ENCODE measurements at places on chromosomes 4 and X.

DNA sequence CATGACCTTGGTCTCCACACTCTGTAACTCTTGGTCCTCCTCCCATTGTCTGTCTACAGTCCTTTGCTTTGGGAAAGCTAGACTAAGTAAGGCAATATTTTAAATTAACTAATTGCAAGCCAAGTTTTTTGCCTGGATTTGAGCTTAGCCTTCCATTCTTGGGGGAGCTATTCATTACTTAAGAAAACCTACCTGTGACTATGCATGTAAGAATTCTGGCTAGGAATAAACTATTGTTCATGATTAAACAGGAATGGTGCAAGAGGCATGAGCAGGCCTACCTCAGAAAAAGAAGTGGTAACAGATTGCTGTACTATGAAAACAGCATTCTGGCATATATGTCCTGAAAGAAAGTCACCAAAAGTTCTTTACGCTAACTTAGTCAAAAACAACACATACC lies 309.4 kb downstream of the MAPK10 start:
- no peak for DNase-seq

- DNase-seq, result no peak
Measured at GRCh38 chr4:2793586-2794485, 951 bp downstream of the SH3BP2 start.

DNA sequence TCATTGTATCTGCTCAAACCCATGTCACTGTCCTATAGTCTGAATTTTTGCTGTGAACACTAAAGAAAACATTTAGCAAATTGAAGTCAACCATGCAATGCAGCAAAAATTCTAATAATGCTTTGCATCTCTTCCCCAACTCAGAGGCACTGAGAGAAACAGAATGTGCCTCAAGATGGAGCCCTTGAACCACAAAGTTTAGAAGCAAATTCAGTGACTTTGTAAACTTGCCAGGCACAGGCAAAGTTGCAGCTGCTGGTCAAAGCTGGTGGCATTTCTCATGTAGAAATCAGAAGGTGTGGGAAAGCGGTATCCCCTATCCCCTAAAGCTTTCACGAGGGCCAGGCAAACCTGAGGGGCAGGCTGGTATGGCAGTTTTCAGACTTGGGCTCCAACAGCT lies 121.7 kb upstream of the DIPK2B start:
- DNase-seq, result peak; percentile 1

DNA sequence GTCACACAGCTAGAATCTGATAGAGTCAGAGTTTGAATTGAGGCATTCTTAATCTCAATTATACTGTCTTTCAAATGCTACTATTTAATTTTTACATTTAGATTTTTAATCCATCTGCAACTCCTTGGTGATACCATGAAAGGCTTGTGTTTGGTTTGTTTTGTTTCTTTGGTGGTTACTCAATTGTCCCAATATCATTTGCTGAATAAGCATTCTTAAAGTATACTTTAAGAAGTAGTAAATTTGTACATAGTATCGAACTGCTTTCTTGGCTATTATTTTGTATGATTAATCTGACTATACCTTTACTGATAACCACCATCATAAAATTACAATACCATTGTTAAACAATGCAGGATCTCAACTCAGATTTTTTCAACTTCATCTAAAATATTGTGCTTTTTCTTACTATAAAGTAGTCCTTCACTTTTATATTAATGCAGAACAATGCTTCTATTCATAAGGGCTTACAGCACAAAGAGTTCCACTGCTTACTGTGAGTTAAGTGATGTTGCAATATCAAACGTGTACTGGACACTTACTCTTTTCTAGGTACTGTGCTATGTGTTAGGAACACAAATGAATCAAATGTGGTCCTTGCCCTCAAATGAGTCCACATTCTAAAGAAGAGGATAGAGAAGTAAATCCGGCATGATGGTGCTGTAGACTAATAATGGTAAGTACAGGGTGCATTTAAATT lies 111.2 kb upstream of the GRIA3 start:
- no peak for DNase-seq

- no peak for DNase-seq
Measured at GRCh38 chrX:154738011-154738738, 12.7 kb downstream of the GAB3 start.

DNA sequence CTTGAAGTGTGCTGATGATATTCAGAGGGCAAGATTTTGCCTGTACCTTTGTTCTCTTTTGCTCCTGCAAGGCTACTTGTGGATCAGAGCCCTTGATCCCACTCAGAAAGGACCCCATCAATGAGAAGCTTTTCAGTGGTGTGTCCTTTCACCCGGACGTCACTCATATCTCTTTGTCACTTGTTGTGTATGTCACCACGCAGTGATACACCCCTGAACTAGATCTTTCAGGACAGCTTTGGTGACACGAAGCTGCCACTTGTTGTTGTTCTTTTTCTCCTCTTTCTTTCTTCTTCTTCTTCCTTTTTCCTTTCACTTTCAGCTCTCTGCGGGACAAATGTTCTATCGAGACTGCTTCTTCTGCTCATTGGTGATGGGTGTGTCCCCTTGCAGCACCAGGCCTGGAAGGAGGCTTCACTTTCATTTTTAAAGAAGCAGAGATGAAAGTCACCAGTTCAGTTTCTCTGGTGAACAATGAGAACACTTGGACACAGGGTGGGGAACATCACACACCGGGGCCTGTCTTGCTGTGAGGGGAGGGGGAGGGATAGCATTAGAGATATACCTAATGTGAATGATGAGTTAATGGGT lies 83.6 kb downstream of the NBDY start:
- peak; percentile 43 for DNase-seq

DNA sequence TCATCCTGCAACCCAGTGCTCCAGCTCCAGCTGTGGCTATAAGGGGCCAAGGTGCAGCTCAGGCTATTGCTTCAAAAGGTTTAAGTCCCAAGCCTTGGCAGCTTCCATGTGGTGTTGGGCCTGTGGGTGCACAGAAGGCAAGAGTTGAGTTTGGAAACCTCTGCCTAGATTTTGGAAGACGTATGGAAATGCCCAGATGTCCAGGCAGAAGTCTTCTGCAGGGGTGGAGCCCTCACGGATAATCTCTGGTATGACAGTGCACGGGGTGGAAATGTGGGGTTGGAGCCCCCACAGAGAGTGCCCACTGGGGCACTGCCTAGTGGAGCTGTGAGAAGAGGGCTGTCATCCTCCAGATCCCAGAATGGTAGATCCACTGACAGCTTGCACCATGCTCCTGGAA lies 44.5 kb downstream of the CYTL1 start:
- no peak for DNase-seq

DNA sequence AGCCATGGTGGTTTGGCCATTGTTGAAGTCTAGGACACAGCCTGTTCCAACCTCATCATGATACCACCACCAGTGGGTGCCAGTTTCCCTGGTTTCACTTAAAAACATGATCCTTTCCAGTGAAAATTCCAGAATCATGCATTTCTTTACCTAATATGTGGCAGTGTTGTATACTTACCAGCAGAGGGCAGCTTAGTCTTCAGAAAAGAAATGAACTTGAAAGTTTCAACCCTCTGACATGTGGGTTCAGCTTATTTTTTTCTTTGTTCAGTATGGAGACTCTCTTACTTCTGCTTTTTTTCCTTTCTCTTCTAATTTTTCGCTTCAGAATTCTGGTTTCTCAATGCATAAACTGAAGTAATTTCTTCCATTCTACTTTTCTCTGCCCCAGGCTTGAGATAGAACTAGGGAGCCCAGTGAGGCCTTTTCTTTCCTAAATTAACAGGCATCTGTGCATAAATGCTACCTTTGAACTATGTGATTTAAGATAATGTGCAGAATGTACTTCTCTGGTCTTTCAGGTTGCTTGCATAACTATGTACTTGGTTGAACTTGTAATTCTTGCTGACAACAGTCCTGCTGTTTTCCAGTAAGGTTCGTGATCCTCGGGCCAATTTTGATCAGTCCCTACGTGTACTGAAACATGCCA lies 10.7 kb downstream of the LIAS start:
- DNase-seq, result peak; percentile 62

- DNase-seq, result no peak
Measured at GRCh38 chrX:153642051-153642654, 4.8 kb upstream of the DUSP9 start.

GRCh38 chrX:75076429-75076828 lies 79.7 kb downstream of the ABCB7 start:
- DNase-seq, result no peak

DNA sequence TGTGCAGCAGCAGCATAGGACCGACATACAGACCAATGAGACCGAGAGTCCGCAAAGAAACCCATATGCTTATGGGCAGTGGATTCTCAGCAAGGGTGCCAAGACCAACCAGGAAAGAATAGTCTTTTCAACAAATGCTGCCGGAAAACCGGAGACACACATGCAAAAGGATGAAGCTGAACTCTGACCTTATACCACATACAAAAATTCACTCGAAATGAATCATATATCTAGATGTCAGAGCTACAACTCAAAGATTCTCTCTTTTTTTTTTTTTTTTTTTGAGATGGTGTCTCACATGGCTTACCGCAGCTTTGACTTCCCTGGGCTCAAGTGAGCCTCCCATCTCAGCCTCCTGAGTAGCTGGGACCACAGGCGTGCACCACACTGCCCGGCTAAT lies 16.0 kb upstream of the MXD4 start:
- DNase-seq, result no peak

- DNase-seq, result no peak
Measured at GRCh38 chrX:38004046-38004445, 2.3 kb upstream of the SYTL5 start.

DNA sequence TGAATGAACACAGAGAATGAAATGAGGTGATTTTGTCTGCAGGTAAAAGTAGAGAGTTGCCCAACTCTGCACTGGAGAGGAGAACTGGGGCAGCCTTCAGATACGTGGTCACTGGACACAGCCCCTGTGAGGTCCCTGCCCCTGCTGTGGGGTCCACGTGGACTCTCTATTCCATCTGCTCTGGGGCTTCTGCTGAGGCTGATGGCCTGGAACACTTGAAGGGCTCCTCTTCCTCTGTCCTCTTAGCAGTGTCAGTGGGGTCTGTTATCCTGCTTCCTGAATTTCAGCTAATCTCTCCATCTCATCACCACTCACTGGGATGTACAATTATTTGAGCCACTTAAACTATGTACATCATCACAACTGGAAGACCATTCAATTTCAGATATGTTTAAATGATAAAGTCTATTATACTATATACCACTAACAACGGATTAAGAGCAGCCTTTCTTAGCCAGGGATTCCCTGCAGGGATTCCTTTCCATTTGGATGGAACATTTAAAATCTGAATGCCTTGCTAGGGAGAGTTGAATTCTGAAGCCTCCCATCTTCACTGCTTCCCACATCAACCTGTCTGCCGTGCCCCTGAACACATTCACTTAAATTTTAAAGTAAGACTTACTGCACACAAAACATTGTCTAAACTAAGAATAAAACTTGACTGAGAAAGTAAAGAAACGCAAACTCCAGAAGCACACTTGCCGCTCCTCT lies 74.0 kb downstream of the CC2D2A start:
- DNase-seq, result no peak

DNA sequence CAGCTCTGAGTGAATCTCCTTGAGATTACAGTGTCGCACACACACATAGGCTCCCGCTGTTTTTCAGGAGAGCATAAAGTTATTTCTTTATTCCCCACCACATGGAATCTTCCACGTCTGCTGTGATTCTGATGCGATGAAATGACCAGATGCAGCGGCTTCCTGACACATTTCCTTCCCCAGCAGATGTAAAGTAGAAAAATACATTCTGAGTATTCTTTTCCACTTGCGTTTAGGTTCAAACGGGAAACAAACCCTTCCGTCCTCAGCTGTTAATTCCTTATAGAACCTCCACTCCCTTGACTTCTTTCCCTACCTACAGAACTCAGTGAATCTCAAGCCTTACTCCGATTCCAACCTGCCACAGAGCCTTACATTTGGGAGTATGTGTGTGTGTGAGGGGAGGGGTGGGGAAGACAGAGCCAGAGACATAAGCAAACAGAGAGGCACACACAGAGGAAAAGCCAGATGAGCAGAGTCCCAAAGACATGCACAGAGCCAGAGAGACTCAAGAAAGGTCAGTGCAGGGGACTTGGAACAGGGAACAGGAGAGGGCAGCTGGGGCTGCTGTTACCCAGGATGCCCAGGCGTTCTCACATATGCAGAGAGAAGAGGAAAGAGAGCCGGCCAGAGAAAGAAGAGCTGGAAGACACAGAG lies 47.3 kb downstream of the SETD7 start:
- DNase-seq, result no peak

GRCh38 chrX:49308604-49309269 lies 5.3 kb downstream of the GAGE10 start:
- no peak for DNase-seq

DNA sequence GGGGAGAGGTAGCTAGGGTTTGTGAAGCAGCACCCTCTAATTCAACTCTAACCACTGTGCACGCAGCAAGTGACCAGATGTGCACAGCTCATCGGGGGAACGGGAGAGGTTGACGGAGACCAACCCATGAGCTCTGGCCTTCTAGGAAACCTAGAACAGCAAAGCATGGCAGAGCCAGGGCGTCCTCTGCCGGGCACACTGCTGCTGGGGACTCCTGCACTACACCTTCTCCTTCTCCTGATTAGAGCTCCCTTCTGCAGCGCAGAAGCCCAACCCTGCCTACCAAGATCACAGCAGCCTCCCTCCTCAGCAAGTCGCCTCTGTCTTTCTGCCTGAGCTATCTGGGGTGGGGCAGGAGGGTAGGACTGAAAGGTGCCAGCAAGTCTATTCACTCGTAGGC lies 252.3 kb upstream of the PSAPL1 start:
- DNase-seq, result no peak

DNA sequence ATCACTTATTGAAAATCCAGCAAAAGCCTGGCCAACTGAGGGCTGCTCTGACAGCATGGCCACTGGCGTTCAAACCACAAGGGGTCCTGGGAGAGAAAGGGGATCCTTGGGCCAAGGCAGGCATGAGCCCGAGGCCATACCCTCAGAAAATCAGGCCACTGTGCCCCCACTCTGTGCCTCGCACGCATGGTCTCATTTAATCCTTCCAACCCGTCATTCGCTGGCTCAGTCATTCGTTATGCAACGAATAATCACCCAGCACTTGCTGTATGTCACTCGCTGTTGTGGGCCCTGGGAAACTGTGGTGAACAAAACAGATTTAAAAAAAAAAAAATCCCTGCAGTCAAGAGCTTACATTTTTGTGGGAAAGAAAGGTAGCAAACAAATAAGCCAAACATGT lies 112.7 kb downstream of the BCOR start:
- DNase-seq, result no peak

DNA sequence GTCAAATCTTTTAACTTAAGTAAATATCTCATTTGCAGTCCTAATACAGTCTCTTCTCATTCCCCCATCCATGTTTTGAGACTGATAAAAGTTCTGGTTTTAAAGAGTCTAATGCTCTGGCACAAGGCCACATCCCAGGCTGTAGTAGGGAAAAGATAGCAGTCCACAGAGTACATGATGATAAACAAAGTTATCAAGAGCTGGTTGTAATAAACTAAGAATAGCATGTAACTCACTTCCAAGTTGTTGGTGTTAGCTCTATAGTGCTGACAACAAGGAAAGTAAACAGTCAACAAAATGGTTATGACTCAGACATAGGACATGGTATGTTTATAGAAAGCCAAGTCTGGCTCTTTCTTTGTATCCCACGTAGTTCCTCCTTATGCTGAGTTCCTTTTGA lies 21.8 kb upstream of the AREG start:
- no peak for DNase-seq
